T-helper 17 cell (primary cell): ENCODE measurements at places on chromosomes 3 and 15.

DNA sequence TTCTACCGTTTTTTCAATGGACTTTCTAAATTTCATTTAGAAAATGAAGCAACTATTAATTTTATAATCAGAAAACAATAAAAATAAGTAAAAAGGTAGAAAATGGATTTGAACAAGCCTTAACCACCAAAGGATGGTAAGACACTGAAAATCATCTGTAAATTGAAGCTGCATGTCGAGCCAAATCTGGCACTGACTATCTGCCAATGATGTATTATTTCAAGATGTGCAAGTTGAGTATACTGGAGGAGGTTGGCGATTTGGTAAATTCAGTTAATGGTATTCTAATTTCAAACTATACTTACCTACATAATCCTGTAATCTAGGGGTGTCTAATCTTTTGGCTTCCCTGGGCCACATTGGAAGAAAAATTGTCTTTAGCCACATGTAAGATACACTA, 93.5 kb downstream of the FMN1 start:
- DNase-seq, result no peak

DNA sequence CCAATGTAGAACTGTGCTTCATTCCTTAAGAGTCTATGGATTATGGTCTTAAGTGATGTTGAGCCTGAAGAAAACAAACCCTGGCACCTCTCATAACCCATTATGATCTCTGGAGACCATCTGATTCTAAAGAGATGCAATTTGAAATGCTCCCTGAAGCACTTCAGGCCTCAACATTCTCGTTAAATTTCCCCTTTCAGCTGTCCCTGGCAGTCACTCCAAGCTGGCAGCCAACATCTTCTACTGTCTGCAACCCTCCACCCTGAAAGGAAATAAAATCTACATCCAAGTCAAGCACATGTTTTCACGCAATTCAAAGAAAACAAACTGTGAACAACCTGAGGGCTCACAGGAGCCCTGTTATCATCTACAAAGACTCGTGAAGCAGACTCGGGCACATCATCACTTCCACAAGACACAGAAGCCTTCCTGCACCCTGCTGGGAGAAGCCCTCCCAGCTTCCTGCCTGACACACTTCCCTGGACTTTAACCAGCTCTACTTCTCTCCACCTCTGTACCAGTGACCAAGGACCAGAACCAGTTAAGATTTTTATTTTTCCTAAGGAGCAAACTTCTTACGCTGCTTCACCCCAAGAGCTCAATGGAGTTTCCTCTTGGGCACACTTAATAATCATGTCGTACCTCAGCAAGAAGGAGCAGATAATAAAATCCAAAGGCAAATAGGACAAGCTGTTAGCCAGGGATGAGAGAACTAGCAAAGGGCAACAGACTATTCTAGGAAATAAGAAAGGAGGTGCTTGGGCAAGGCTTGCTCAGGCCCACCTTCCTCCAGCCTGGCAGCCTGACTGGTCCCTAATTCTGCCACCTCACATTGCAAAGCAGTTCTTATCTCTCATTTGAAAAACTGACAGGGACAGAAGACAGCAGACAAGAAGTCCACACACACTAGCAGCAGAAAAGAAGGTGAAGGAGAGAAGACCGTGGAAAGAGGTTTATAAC, 67.1 kb downstream of the MAGI1 start:
- DNase-seq, result no peak

GRCh38 chr3:21718943-21719591, 31.9 kb downstream of the ZNF385D start:
- no peak for DNase-seq

DNA sequence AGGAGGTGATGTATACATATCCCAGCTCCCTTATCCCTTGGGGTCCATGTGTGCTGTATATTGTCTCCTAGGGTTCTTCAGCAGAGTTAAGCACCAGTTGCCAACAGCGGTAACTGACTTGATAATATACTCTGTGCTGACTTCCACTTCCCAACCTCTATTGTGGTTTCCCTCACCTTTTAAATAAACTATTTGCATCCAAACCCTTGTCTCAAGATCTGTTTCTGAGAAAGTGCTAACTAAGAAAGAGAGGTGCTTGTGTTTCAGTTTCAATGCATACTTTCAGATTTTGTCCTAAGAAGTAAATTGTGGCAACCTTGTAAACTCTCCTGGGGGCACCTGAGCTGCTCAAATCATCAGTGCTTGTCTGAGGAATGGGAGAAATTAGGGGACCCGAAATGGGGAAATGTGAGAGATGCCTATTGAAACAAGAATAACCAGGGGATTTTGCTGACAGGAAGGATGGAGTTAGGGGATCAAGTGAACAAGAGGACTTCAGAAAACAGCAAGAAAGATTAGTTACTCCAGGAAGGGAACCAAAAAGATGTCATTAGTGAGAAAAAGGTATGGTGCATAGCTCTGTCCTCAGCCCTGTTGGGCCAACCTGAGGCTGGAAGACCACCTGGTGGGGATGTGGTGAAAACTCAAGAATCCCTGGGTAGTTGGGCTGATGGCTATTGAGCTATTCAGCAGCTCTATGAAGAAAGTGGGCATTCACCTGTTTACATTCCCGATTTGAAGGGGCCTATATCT, 50.9 kb upstream of the MRPL3 start:
- DNase-seq, result no peak

- no peak for DNase-seq
Observed at GRCh38 chr3:62954580-62954979, 79.4 kb upstream of the CADPS start.

GRCh38 chr3:160720123-160720746, 35.8 kb upstream of the PPM1L start:
- DNase-seq, result no peak

DNA sequence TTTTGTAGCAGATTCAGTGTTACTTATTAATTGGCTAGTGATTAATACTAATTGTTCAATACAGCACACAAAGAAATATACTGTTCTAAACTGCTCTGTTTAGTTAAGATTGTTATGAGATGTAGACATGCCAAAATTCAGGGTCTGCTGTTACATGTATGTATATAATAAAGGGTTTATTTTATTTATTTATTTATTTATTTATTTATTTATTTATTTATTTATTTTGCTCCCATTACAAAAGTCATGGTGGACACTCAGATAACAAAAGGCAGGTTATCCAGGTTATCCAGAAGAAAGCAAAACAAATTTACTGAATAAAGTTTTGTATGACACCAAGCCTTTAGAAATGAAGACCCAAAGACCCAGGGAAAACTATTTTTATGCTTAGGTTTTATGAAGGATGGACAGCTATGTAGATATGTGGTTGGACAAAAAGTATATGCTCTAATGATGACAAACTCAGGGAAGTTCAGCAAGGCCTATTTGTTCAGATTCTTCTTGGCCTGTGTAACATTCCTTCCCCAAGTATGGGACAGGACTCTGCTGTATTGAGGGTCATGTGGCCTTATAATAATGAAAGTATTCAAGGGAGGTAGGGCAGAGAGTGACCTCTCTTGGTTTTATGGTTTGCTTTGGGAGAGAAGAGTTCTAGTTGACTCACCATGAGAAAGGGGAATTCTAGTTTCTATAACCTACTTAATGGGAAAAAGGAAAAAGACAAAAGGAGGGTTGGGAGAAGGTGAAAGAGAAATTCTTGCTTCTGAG, 1056.8 kb downstream of the ROBO2 start:
- no peak for DNase-seq

DNA sequence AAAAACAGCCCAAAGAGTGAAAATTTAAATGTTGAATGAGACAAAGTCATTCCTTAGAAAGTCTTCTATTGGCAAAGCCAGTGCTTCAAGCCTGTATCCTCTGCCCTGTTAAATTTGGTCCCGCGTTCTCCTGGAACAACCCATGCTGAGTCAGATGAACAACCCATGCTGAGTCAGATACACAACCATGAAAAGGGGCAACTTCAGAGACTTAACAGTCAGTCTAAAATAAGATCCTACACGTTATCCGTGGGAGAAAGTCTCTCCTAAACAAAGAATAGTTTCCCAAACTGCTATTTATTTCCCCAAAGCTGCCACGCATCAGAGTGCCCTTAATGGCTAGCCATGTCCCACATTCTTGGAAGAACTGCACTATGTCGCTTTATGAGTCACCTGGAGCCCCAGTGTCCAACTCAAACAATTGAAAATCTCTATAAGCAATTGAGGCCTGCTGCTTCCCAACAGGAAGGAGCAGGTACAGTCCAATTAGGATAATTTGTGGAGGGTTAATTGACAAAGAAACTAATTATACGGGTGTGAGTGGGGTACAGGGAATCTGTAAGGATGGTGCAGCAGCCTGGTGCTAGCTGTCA, 66.1 kb downstream of the WHAMM start:
- DNase-seq, result no peak
